Cardiac muscle cell (in vitro differentiated cells and primary cell): ENCODE measurements at places on chromosomes 5 and 9. TPM values are rescaled to one million over a fixed set of nuclear protein-coding genes. Genes with fewer than 3 reads are reported as not detected.

GRCh38 chr9:31582071-31582470 is 802.4 kb upstream of the ACO1 start:
- no peaks in the 10 kb centered on the region for H3K27me3 ChIP-seq
- no peaks in the 10 kb centered on the region for H3K36me3 ChIP-seq
- H3K4me3 ChIP-seq = no peak overlapping the region
- H3K27ac ChIP-seq = no peak overlapping the region
- H3K4me1 ChIP-seq = no peaks in the 10 kb centered on the region

GRCh38 chr9:133921866-133922265 is 70.3 kb downstream of the VAV2 start:
- H3K27ac ChIP-seq = no peak overlapping the region
- no peak for DNase-seq
- no peaks in the 10 kb centered on the region for H3K36me3 ChIP-seq
- H3K4me3 ChIP-seq = no peak overlapping the region

DNA sequence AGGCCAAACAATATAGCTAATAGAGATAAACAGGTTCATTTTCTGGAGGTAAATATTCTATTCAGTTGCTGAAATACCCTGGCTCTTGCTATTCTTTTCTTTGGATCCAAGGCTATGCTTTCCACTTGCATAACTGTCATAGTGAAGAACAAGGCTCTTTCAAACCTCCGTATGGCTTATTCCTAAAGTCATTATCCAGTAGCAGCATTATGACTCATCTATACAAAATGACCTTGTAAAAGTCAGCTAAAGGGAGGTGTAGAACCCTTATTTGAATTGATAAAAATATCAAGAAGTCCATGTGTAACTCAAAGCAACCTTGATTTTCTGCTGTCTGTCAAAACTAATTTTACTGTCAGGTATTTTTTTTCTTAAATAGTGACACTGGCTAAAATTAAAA is 447.8 kb downstream of the PLK2 start:
- no peak for DNase-seq
- no peak overlapping the region for H3K4me3 ChIP-seq
- H3K27ac ChIP-seq = no peak overlapping the region
- H3K36me3 ChIP-seq = no peaks in the 10 kb centered on the region
- H3K27me3 ChIP-seq = no peaks in the 10 kb centered on the region

The DDX46 gene
- total RNA-seq = 16.1 and 25.9 TPM in 2 replicates
